Stimulated activated CD4-positive, alpha-beta T cell treated with anti-CD3 and anti-CD28 coated beads, Interleukin-1b, Interleukin-23, amount 100 ng/mL, for 1 hour (primary cell): ENCODE measurements at places on chromosomes 6 and 20.

GRCh38 chr6:1296542-1296941 is 15.4 kb upstream of the FOXQ1 start:
- DNase-seq, result no peak

- no peak for DNase-seq
Measured at GRCh38 chr20:57927376-57927775, 217.6 kb upstream of the PMEPA1 start.

DNA sequence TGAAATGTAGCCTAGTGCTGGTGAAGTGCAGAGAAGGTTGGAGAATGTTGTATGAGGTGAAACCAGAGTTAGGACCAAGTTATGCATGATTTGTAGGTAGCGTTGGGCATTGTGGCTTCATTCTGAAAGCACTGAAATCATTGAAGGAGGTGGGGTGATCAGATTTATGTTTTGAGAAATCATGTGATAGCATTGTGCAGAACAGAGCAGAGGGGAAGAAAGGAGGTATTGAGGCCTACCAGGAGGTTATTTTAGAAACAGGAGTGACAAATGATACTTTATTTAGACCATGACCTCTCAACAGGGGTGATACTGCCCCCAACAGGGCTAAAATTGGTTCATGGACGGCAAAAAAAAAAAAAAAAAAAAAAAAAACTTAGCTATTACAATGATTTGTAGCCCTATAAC is 15.6 kb upstream of the HMGN3 start:
- DNase-seq, result no peak

GRCh38 chr6:1896897-1897296 is 287.2 kb downstream of the FOXC1 start:
- no peak for DNase-seq

- DNase-seq, result no peak
Measured at GRCh38 chr6:119128252-119128912, 49.9 kb upstream of the FAM184A start.

GRCh38 chr6:40630051-40630450 is 42.9 kb upstream of the LRFN2 start:
- no peak for DNase-seq

DNA sequence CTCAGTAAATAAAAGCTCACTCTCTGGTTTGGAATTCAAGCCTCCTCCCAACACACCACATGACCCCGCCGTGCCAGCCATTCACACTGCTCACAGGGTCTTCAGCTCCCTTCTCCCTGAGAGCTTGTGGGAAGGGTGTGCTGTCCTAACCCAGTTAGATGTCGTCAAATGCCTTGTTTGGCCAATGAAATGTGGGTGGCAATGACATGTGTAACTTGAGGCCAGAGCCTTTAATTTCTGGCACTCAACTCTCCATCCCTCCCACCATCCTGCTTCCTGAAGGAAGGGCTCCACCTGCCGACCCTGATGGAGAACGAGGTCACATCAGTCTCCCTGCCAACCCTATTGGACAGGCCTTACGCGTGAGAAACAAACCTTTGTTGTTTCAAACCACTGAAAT is 224.5 kb upstream of the AGPAT4 start:
- DNase-seq, result no peak

DNA sequence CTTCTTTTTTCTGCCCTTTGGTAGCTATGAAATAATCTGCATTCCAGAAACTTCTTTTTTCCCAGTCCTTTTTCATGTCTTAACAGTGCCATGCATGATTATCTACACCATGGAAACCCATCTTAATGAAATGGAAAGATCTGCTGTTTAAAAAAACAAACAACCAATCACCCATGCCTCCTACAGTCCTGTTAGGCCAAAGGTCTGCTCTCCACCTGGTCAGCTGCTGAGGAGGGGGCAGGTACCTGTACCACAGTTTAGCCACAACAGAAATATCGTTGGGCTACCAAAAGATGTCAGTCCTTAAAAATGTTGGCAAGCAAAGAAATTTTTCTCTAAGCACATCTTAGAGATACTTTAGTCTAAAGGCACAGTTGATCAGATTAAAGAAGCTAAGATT is 112.6 kb downstream of the SLC16A10 start:
- DNase-seq, result no peak

DNA sequence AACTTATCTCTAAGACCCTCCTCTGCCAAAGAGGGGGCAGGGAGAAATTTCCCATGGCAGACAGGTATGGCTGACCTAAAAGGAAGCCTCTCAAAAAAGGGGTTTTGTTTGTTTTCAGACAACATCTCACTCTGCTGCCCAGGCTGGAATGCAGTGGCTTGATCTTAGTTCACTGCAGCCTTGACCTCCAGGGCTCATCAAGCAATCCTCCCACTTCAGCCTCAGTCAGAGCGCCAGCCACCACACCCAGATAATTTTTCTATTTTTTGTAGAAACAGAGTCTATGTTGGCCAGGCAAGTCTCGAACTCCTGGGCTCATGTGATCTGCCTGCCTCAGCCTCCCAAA is 3.8 kb downstream of the EZR start:
- DNase-seq, result no peak

- DNase-seq, result no peak
Measured at GRCh38 chr6:48664826-48665225, 553.8 kb upstream of the PTCHD4 start.

DNA sequence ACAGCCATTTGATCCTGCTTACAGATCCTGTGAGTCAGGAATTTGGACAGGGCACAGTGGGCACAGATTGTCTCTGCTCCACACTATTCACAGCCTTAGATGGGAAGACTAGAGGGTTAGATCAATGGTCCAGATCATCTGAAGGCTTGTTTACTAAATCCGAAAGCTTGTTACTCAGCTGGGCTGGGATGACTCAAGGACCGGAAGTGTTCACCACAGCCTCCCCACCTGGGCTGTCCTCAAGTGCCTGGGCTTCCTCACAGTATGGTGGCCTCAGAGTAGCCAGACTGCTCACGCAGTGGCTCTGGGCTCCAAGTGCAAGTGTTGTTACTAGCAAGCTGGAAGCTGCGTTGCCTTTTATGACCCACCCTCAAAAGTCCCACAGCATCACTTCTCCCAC is 75.4 kb upstream of the INSM1 start:
- DNase-seq, result no peak

GRCh38 chr6:110013386-110013785 is 35.3 kb downstream of the GPR6 start:
- DNase-seq, result no peak

DNA sequence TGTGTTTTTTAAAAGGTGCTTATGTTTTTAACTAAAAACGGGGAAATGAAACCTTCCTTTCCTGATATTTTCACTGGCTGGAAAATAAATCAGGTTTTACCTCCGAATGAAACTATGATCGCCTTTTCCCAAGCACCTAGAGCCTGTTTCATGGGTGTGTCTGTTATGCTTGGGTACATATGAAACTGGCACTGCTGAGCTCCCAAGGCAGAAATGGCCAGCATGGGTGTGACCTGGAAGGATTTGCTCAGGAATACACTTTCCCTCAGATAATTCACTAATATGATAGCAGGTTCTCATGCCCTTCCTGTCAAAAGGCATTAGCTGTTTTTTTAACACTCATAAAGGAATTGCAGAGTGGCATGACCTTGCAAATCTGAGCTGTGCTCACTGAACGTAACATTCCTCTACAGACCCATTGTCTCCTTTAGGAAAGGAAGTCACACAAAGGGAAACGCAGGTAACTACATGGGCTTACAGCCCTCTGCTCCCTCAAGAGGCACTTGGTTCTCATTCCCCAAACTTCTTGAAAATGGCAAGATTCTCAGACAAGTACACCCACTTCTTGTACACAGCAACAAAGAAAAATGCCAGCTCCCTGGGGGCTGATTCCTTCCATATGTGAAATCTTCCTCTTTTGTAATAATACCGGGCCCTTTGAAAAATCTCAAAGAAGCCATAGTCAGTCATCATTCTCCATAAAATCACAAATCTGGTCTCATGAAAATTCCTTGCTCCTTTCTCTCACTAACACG is 72.7 kb downstream of the METTL24 start:
- no peak for DNase-seq

DNA sequence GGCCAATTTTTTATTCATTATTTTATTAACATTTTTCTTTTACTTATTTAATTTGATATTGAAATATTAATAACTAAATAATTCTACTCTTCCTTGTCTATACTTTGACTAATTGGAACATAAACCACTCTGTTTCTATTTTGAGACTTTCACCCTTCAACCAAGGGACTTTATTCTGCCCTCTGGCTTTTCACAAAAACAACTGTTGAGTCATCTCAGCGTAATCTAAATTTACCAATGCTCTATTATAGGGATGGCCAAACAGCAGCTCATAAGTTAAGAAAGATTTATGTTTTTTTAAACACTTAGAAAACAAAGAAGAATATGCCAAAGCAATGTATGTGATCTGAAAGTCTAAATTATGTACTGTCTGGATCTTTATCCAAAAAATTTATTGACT is 46.7 kb downstream of the DOP1A start:
- no peak for DNase-seq

- DNase-seq, result no peak
Measured at GRCh38 chr6:6656287-6656686, 67.8 kb downstream of the LY86 start.

GRCh38 chr20:461254-462198 is 807 bp downstream of the TBC1D20 start:
- DNase-seq, result no peak

DNA sequence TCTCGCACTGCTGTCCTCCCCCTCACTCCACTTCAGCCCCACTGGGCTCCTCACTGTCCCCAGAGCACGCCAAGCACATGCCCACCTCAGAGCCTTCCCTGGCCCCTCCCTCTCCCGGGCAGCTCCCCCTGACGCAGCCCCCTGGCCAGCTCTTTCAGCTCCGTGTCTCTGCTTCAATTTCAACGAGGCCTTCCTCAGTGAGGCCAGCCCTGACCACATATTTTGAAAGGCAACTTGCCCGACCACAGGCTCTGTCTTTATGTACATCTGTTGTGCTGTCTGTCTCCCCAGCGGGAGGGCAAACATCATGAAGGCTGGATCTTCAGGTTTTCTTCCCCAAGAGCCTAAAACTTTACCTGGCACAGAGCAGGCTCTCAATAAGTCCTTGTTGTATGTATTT is 44.6 kb downstream of the JPH2 start:
- DNase-seq, result no peak

GRCh38 chr6:10184371-10185227 is 230.3 kb downstream of the TFAP2A start:
- no peak for DNase-seq

DNA sequence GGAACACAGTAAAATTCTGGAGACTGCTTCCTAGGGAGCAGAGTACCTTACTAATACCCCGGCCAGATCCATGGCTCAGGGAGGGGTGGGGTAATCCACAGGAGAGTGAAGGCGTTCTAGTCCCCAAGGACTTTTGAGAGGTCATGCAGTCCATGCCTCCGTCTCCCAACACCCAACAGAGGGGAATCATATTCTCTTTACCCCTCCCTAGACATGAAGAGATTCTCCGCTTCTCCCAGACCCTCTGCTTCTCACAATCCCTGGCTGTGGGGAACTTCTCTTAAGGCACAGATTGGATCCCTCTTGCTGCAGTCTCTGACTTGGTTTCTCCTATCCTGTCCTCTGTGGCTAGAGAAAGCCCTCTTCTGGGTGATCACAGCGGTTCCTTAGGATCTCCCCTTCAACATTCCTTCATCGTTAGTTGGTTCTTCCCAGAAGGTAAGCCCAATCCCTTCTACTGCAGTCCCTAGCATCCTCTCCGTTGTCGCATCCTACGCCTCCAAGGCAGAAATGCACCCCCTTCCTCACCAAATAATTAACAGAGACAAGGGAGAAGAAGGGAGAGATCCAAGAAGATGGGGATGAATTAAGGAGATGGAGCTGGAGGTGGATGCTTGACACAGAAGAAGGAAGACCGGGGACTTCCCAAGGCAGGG is 562 bp downstream of the GGT7 start:
- DNase-seq, result no peak

- DNase-seq, result no peak
Measured at GRCh38 chr6:35512740-35513139, at the start of gene TULP1. Gene TULP1 (minus strand): TSS chr6:35512896. CDS start chr6:35512858, 38 bp downstream.

DNA sequence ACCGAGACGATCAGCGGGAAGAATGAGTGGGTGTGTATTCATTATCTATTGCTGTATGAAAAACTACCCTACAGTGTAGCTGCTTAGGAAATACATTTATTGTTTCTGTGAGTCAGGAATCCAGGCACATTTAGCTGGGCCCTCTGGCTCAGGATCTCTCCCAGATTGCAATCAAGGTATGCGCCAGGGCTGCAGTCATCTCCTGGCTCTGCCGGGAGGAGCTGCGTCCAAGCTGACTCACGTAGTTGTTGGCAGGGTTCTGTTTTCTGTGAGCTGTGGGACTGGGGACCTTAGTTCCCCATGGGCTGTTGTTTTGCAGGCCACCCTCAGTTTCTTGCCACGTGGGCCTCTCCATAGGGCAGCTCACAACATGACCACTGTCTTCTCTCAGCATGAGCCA is 68.2 kb upstream of the FUCA2 start:
- no peak for DNase-seq

GRCh38 chr20:63878899-63879663 is 14.0 kb downstream of the TPD52L2 start:
- DNase-seq, result no peak

- no peak for DNase-seq
Measured at GRCh38 chr6:55047451-55048044, 126.8 kb upstream of the HCRTR2 start.

GRCh38 chr6:169169375-169169774 is 84.3 kb downstream of the THBS2 start:
- no peak for DNase-seq

- DNase-seq, result no peak
Measured at GRCh38 chr6:11229655-11230046, 2.8 kb downstream of the NEDD9 start.

DNA sequence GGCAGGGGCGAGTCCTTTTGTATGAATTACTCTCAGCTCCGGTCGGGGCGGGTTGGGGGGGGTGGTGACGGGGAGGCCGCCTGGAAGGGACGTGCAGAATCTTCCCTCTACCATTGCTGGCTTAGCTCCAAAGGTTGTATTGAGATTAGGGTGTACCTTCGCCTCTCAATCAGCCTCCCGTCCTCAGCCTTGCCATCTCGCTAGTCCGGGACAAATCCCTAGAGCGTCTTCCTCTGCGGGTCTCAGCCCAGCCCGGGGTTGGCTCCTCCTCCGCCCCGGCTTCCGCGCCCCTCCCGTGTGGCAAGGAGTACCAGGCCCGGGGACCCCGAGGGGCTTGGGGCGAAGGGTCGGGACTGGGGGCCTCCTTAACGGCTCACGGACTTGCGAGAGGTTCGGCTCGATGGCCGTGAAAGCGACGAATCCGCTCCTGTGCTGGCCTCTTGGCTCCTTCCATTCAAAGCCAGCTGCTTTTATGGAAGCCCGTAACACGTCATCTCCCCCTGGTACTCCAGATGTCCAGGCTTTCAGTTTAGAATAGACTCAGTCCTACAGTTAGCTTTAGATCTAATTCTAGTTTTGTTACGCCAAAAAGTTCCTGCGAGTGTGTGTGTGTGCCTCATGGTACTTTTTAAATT is 636 bp upstream of the EEF1A1 start:
- DNase-seq, result peak; percentile 58

GRCh38 chr6:113873043-113873667 is 16.0 kb downstream of the MARCKS start:
- DNase-seq, result no peak

- no peak for DNase-seq
Measured at GRCh38 chr20:35743693-35744491, 1.8 kb upstream of the RBM39 start.
